ENCODE measurements at places on chromosomes 11 and 22.

DNA sequence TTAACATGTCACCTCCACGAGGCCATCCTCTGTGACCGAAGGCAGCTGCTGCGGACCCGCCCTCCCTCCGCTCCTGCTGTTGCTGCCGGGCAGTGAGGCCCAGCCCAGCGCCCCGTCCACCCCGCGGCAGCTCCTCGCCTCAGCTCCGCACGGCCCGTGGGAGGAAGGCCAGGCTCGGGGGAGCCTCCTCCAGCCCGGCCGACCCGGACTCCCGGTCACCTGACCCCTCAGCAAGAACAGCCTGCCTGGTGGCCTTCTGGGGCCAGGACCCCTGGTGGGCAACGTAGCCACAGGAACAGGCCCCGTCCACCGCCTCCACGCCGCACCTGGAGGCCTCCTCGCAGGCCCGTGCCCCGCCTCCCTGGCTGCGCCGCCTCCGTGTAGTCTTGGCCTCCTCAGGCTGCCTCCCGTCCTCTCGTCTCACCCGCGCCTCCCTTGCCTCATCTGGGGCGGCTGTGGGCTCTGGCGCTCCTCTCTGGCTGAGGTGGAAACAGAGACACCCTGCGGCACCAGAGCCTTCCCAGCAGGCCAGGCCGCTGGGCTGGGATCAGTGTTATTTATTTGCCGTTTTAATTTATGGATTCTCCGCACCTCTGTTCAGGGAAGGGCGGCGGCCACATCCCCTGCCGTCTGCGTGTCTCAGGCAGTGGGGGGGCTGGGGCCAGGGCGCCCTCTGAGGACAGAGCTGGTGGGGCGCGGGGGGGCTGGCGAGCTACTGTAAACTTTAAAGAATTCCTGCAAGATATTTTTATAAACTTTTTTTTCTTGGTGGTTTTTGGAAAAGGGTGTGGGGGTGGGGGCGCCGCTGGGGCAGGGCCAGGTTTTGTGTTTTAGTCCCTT is 25.4 kb downstream of the MOB2 start:
- DNase-seq = no peak

GRCh38 chr11:128761339-128761738 is 67.5 kb downstream of the FLI1 start:
- DNase-seq = no peak

- no peak for DNase-seq
Measured at GRCh38 chr11:79227767-79228755, 212.8 kb downstream of the TENM4 start.

DNA sequence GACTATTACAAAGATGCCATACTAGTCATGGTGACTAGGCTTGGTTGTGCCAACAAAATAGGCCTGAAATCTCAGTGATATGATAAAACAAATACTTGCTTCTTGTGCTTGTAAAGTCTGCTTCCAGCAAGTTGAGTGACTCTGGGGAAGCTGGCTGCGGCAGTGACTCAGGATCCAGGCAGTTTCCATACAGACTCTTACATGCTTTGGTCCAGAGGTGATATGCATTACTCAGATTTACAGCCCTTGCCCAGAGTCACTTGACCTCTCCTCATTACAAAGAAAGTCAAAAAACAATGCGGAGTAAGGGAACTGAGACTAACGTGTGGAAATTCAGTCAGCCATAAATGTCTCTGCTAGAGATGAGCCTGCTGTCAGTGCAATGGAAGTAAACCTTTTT is 387.5 kb downstream of the KCNA4 start:
- DNase-seq = no peak

DNA sequence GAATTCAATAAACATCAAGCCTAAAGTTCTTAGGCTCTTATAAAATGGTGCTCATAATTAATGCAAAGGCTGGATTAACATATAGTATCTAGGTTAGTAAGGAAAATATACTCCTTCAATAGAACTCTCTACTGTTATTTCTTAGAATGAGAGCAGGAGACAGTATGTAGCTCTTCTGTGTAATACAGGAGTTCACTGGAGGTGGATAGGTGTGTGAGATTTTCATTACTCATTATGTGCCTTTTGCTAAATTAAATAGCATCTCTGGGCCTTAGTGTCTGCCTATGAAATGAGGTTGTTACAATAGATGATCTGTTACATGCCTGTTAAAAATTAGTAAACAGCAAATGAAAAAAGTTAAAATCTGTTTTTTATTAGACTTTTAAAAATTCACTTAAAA is 20.6 kb downstream of the EED start:
- DNase-seq = no peak

DNA sequence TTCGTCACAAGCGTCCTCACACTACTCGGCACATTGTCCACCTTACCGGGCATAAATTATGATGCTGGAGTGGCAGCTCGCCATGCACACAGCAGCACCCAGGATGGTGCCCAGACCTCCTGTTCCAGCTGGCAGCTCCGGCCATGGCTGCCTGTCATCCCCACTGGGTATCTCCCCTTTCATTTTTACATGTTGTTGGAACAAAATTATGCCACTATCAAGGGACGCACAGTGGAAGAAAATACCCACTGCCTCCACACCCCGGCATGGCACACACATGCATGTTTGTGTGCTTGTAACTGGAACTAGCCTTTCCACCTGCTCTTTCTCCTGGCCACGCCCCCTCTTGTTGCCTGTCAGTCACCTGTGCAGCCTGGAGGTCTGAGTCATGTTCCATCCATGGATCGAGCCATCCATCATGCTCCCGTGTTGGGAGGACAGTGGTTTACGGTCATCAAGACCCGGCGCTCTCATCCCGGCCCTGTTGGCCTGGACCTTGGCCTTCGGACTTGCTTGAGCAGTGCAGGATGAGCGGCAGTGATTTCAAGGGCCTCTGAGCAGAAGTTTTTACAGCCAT is 1069.6 kb downstream of the BRD1 start:
- DNase-seq = no peak

DNA sequence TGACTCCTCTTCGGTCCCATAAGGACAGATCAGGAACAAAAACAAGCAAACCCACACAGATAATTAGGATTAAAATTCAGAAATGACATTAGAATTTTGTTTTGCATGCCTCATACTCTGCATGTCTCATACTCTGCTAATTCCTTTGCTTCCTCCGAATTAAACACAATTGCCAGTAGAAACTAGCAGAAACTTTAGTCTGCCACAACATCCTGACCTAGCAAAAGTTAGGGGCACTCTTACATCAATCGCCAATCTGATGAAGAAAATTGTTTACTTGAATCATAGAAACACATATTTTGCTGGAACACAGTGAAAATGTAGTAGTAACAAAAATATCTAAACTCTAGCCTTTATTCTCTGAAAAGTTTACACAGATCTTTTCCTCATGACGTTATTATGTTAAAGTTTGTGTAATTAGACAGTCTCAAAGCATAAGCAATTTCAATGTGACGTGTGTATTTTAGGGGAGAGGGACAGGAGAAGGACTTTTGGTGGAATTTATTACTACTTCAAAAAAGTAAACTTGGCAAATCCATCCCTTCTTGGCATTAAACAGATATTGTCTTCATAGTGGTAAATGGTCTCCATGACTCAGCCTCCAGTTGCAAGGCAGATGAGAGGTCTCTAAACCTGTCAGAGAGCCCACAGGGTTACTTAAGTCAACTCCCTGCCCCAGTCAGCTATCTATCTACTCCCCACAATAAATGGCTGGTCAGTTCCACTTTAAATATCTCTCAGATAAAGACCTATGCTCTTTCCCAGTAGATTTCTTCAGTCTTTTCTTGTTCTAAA is 249.8 kb upstream of the UBASH3B start:
- no peak for DNase-seq

GRCh38 chr11:72202571-72202970 is 10.6 kb downstream of the FOLR1 start:
- DNase-seq = no peak

DNA sequence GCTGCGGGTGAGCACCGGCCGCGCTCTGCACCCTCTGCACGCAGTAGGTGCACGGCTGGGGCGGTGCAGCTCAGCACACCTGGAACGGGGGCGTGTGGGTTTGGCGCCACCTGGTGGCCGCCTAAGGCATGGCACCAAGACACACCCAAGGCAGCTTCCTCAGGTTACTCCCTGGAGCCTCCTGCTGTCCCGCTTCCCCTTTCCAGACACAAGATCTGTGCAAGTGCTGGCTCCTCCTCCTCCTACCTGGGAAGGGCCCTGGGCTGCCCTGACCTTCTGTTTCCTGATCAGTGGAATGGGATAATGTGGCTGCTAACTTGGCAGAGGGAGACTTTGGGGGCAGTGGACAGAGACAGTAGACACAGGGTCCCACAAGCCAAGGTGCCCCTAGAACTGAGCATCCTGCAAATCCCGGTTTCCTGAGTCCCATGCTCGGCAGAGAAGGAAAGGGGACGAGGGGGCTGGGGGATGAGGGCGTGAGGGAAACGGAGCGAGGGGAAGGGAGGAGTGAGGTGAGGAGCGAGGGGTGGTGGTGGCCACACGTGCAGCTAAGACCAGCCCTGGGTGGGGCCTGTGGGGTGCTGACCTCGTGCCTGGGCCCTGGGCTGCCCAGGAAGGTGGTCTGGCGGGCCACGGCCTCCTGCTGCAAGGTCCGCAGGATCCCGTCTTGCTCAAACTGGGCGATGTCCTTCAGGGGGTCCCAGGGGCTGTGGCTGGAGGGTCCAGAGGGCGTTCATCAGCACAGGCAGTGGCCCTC is 34.8 kb upstream of the CARS1 start:
- peak; percentile 40 for DNase-seq

GRCh38 chr11:64146036-64146955 is 19.6 kb downstream of the MACROD1 start:
- DNase-seq = peak; percentile 42

- no peak for DNase-seq
Measured at GRCh38 chr11:76234416-76235232, 28.3 kb upstream of the WNT11 start.

- DNase-seq = no peak
Measured at GRCh38 chr22:40898850-40899357, 37.0 kb upstream of the DNAJB7 start.

Data from activated naive CD8-positive, alpha-beta T cell treated with anti-CD3 and anti-CD28 coated beads, Interleukin-2, amount 50 U/mL, for 16 hours (primary cell).